Adipocyte (in vitro differentiated cells): ENCODE measurements at places on chromosomes 3 and 15.

DNA sequence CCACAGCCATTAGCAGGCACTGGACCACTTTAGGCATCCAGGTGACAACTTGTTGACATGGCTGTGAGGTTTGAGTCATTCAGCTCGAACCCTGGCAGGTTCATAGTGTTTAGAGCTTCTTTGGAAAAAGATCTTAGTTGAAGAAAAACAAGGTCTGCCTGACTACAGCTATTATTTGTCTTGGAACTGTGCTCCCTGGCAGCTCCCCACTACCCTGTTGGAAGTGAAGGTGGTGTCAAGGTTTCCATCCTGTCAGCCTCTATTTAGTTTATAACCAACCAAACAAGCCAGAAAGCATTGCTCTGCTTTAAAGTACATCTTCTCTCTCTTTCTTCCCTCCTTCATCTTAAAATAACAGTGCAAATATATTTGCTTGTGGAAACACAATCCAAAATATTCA lies 56.8 kb downstream of the KAT2B start:
- no peak for DNase-seq

GRCh38 chr15:96392380-96393208 lies 62.1 kb downstream of the NR2F2 start:
- no peak for DNase-seq

DNA sequence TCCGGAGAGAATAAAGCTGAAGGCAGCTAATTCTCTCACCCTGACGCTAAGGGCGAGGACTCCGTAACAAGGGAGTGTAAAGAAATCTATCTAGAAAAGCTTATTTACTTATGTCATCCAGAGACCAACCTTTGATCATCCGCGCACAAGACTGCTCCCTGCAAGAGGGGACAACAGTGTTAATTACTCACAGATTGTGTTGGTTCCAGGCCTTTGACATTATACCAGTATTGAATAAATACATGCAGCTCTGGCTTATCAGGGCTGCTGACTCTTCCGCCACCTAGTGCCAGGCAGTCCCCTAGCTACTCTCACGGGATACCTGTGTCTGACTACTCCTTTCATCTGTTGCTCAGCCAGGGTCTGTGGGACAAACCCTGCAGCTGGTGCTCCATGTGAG lies 211.7 kb downstream of the DTWD1 start:
- DNase-seq, result no peak

GRCh38 chr3:14725564-14726440 lies 50.9 kb downstream of the C3orf20 start:
- peak; percentile 30 for DNase-seq

DNA sequence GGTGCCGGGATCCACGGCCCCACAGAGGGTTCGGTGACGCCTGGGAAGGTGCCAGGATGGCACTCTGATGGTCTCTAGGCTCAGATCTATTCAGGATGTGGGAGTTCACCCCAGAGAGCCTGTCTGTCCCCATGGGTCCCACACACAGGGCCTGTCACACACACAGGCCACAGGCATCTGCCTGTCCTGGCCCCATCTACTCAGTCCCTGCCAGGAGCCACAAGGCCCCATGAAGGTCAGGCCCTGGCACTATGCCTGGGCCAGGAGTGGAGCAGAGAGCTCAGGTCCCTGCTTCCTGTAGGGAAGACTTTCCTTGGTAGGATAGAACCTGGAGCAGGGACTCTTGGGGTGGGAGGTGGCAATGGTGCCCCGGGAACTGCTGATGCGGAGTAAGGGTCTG lies 49.0 kb upstream of the FURIN start:
- DNase-seq, result no peak

DNA sequence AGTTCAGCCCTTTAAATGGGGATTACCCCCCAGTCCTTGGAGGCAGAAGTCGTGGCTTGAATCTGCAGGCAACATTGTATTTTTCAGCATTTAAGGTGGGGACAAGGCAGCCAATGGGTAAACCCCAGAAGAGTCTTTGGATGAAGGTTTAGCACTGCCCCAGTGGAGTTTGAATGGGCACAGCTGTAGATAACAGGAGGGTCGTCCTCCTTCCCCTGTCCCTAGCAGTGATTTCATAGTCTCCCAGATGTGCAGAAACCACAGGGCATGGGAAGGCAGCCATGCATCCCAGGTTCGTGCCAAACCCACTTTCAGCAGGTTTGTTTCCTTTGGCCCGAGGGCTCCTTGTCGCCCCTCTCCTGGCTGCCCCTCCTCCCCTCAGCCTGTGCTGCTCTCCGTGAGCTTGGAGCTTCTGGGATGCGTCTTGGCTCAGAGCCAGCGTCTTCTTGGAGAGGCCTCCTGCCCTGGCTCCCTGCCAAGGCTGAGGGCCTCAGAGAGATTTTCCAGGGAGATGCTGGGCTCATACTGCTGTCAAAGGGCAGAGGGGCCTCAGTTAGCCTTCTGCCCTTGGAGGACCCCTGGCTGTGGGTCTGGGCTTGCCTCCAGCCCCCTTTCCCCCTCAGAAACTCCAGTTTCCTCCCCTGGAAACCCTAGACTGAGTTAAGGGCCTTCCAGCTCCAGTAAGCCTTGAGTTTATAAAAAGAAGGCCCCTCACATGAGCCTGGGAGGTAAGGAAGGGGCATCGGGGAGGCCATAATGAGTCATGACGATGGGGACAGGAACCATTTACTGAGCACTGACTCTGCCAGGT lies 48.9 kb upstream of the POLG start:
- DNase-seq, result no peak

DNA sequence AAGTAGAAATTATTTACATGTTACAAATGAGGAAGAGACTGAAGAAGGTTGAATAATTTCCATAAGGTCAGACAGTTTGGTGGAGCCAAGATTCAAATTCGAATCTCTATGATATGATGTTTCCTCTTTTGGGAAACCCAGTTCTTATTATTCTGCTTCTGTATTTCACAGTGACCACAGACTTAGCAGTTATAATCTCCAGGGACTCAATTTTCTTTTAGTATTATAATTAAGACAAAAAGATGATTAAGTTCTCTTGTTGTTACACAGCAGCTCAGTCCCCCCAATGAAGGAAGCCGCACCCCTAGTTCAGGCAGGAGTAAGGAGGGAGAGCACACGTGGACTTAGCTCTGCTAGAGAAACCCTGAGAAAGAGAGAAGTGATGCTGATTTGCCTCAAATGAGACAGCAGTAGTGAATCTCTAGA lies 130.6 kb downstream of the CCNL1 start:
- no peak for DNase-seq

GRCh38 chr3:126528800-126529541 lies 5.0 kb downstream of the CHST13 start:
- DNase-seq, result peak; percentile 37

DNA sequence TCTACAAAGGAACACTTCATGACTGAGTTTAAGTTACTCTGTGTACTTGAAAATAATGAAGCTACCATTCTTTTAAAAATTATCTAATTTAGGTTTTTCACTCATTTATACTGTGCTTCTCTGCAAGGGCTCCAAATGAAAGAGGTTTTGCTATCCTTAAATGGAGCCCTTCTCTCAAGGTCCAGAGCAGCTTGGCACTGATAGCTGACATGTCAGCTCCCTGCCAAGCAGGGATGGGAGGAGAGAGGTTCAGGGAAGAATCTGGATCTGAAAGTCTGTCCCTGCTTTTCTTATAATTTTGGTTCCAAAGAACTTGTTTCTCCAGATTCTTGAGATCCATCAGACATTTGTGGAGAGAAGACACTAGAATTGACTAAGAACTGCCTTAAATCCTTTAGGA lies 39.1 kb downstream of the MRPS11 start:
- no peak for DNase-seq

DNA sequence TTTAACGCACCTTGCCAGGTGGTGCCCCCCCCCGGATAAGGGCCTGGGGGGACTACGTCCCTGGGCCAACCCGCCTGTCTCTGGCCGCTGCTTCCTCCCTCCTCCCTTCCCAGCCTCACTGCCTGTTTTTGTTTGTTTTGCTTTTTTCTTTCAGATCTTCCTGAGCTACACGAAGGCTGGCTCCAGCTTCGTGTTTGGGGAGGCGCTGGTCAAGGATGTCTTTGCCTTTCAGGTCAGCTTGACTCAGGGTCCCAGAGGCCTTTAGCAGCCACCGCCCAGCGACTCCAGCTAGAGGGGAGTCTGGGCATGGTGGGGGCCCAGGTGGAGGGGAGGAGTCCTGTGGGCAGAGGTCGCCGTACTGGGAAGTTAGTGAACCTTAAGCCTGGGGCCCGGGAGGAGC lies 24.1 kb downstream of the SLC28A1 start:
- no peak for DNase-seq

DNA sequence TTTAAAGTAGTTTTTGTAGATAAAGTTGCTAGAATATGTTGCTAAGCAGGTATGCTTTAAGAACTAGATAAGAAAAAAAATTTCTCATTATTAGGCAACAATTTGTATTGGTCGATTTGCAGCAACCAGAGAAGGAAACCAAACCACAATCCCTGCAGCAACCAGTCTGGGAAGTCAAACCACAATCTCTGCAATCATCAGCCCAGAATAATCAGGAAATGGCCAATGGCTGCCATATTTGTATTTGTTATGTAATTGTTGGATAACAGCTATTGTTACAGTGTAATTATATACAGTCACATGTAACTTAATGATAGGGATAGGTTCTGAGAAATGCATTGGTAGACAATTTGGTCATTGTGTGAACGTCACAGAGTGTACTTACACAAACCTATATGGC lies 23.6 kb downstream of the STXBP5L start:
- DNase-seq, result no peak

GRCh38 chr3:193240850-193241706 lies at the start of gene PLAAT1:
PLAAT1 (plus strand) TSS chr3:193241222; CDS start chr3:193255651, 14,429 bp downstream.
- DNase-seq, result peak; percentile 52

DNA sequence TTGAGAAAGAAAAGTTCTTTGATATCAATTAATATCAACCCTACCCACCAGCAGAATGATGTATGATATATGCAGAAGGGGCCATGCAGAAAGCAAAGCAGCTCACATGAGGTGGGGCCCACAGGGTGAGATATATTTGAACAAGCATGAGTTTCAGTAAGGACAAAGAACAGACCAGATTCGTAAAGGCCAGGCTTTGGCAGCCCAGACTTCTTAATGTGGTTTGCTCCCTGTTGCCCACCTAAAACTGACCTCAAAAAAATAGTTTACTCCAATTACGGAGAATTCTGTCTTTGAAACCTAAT lies 255.7 kb upstream of the WNT5A start:
- DNase-seq, result no peak

DNA sequence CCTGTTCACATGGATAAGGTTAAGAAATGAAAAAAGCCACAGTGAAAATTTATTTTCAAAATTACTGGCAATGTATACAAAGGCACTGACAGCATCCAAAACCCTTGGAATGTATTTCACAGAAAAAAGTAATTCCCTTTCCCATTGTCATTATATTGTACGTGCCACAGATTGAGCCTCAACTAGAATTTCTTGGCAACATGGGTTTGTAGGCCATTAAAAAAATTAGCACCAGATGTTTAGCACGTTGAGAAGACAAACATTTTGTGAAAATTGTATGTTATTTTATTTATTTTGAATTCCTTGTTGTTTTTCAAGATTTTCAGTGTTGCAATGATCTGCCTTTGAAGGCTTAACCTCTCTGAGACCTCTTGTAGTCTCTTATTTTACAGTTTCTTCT lies 76.3 kb upstream of the EPHB3 start:
- DNase-seq, result peak; percentile 33

DNA sequence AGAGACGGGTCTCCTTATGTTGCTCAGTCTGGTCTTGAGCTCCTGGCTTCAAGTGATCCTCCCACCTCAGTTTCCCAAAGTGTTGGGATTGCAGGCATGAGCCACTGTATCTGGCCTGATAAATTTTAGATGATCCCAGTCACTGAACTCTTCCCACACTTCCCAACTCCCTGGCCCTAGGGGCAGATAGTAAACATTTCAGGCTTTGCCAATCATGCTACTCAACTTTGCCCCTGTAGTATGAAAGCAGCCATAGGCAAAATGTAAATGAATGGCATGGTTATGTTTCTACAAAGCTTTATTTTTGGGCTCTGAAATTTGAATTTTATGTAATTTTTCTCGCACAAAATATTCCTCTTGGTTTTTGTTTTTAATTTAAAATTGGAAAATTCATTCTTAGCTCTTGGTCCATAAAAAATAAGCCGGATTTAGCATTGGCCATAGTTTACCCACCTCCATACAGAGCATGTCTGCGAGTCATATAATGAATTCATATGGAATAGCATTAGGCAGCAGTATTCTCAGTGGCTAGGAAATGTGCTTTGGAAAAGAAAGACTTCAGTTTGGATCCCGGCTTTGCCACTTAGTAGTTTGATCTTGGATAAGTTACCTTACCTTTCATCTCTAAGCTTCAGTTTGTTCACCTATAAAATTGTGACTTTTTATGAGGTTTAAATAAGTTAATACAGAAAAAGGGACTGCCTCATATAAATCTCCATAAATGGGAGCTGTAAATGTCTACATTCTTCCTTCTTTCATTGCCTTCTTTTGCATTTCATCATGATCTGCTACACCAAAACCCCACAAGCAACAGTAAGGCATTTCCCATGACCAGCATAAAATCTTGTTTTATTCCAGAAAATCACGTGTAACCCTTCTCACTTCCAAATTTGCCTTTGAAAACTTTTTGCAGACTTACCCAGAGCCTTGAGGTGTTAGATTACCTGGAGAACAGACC lies 360.3 kb upstream of the TPM1 start:
- no peak for DNase-seq

DNA sequence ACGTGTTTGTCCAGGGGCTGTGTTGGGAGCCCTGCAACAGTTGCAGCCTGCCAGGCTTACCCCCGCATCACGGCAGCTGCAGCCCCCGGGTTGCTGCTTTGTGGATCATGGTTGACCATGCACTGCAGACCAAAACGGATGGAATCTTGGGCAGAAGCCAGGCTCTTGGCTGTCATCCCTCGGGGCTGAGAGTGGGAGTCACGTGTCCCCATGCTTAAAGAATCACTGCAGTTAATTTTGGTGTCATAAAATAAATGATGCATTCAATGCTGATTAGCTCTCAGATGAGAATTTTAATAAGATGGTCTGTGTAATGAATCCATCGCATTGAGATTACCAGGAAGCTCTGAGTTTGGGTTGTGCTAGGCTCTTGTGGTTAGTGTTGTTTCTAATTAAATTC lies 115.6 kb downstream of the CHDH start:
- DNase-seq, result peak; percentile 28

DNA sequence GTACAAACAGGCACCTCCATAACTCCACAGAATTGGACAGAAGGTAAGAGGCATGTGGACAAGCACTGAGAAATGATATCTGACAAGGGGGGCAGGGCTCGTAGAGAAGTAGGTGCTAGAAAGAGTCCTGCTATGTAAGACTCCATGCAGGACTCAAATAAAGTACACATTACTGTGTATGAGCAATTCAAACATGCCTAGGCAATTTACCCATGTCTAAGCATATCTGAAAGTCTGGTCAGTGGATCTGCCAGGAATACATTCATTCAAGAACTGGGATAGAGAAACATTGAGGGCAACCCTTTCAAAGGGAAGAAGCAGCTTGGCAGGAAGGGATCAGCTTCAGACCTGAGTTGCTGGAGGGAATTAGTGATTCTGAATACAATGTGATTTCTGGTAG lies 174.1 kb upstream of the MCTP2 start:
- no peak for DNase-seq

- DNase-seq, result no peak
Observed at GRCh38 chr3:37925157-37925556, 63.5 kb downstream of the CTDSPL start.

DNA sequence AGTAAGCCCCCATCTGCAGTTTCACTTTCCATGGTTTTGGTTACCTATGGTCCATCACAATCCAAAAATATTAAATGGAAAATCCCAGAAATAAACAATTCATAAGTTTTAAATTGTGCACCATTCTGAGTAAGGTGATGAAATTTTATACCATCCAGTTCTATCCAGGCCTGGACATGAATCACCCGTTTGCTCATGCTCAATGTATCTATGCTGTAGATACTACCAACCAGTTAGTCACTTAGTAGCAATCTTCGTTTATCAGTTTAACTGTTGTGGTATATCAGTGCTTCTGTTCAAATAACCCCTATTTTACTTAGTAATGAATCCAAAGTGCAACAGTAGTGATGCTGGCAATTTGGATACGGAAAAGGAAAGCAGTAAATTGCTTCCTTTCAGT lies 381.9 kb upstream of the AGTR1 start:
- DNase-seq, result no peak
